ENCODE measurements at places on chromosomes 4 and X.

DNA sequence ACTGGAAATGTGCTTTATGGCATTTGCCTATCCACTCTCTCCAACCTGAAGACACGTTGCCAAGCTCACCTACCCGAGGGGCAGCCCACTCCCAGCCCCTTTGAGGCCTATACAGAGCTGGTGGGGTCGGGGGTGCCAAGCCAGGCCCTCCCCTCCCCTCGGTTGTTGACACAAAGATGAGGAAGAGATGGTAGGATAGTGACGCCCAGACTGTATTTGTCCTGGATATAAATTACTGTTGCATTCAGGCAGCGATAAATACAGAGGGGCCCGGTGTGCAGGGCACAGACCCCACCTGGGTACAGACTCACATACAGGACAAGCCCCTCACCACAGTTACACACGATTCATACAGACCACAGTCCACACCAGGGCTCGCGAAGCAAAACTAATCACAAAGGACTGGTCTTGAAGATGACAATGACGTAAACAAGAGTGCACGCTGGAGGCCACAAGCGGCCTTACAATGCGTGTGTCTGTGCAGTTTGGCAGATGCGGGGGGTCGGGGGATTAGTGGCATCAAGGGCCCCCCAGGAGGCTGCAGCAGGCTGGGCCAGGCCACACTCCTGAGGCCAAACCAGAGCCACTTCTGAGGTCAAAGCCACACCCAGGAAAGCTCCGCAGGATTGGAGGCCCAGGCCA lies 14.6 kb downstream of the DGKQ start:
- DNase-seq: no peak

- no peak for DNase-seq
These were observed 83.8 kb downstream of the GRID2 start for GRCh38 chr4:92387459-92388069.

DNA sequence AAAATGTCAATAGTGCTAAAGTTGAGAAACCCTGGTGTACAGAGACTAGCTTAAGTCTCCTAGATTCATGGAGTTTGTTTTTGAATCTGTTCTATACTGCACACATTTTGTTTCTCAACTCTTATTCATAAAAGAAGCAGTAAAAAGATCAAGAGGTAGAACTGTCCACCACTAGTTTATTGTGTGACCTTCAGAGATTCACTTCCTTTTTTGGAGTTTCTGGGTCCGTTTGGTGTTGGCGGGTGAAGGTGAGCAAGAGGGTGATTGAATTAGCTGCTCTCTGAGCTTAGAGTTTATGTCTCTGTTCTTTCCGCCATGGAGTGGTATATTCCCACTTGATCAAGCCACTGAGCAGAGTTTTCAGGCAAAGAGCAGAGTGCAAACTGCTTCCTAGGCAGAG lies 21.4 kb upstream of the PLAC1 start:
- DNase-seq: no peak

DNA sequence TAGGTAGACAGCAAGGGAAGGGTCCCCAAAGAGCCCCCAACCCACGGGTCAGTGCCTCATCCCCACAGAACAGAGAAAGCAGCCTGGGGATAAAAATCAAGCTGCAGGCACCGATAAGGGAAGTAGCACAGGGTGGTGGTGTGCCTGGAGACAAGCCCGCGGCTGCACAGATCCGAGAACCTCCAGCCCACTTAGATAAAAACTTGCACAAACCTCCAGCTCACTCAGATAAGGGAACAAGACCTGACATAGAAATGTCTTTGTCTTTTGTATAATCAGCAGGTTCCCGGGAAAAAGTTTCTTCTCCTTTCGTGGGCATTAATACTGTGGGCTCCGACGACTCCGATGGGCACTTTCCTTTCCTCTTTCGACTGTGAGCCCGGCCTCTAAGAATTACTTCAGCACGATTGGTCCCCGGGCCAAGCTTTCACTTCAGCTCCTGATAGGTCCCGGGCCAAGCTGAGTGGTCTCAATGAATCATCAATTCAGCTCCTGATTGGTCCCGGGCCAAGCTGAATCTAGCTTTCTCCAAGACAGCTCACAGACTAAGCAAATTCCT lies 32.4 kb downstream of the PRDX4 start:
- no peak for DNase-seq

GRCh38 chr4:153409924-153410501 lies 56.1 kb upstream of the TMEM131L start:
- DNase-seq: no peak

DNA sequence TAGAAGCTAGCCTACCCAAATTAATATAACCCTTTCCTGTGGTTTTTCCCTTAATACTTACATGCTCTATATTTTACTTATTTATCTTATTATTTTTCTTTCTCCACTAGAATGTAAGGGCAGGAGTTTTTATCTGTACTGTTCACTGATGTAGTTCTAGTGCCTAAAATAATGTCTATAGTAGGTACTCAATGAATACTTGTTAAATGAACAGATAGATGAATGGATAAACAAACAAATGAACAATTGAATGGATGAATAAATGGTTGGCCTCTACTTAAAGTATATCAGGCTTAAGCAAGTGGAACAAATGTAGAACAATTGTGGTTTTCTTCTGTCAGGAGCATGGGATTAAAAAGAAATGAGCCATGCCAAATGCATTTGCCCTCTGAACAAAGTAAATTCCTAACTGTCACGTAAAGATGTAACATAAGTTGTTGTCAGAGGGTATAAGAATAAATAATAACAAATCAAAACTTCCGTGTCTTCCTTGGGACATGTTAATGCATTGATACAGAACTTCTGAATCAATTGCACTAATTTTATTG lies 54.1 kb downstream of the SYTL5 start:
- DNase-seq: no peak

DNA sequence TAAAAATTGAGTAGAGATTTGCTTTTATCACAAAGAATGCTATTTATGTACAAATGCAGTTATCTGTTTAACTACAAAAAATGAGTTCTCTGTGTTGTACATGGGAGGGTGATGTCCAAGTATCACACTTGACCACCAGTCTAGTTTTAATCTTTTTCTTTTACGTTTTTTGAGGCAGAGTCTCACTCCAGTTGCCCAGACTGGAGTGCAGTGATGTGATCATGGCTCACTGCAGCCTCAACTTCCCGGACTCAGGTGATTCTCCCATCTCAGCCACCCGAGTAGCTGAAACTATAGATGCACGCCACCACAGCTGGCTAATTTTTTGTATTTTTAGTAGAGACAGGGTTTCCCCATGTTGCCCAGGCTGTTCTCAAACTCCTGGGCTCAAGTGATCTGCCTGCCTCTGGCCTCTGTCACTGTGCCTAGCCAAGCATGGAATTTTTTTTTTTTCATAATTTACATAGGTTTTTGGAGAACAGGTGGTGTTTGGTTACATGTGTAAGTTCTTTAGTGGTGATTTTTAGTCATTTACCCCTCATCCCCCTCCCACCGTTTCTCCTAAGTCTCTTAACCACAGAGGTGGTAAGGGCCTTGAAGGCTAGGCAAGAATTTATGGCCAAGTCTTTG lies 47.9 kb upstream of the RPA4 start:
- DNase-seq: peak; percentile 7

GRCh38 chrX:66751136-66751782 lies 112.4 kb upstream of the EDA2R start:
- DNase-seq: no peak

- no peak for DNase-seq
These were observed 291.8 kb downstream of the IDS start for GRCh38 chrX:149213264-149213663.

GRCh38 chr4:20480165-20480947 lies 219.9 kb upstream of the PACRGL start:
- DNase-seq: no peak

DNA sequence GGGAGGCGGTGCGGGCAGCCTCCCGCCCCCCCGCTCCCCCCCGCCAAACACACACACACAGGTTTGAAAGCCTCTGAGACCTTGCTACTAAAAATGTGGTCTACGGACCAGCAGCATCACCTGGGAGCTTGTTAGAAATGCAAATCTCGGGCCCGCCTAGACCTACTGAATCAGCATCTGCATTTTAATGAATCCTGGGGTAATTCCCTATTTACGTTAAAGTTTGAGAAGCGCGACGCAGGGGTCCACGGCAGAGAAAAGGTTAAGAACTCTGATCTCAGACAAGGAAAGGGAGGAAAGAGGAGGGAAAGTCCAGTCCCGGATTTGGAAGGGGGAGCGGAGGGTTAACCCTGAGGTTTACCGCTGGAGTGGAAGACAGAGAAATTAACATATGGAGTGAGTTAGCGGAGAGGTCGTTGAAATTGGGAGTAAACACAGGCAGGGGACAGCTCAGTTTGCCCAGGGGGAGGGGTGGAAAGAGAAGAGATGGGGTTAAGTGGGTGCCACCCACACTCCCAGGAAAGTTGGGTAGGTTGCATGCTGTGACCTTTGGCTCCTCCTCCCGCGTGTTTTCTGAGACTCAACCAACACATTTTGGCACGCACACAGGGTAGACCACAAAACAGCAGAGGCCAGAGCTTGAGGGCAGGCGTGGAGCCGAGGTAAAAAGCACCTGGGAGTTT lies 483.6 kb downstream of the BCOR start:
- DNase-seq: no peak

- no peak for DNase-seq
These were observed 83.7 kb upstream of the ADRA2C start for GRCh38 chr4:3682236-3683076.

- DNase-seq: no peak
These were observed 24.7 kb downstream of the RBMX2 start for GRCh38 chrX:130426531-130426930.

DNA sequence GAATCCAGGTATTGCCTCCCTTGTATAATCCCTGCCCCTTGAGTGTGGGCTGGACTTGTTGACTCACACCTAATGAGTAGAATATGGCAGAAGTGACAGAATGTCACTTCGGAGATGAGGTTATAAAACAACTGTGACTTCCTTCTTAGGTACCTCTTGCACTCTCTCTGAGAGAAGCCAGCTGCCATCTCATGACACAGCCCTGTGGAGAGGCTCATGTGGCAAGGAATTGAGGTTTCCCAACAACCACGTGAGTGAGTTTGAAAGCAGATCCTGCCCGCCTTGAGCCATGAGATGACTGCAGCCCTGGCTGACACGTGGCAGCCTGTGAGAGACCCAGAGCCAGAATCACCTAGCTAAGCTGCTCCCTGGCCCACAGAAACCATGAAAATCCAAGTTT lies 13.5 kb downstream of the ASB11 start:
- no peak for DNase-seq

GRCh38 chr4:144174401-144175067 lies 34.0 kb upstream of the GYPA start:
- no peak for DNase-seq

GRCh38 chr4:40656201-40656863 lies 26.7 kb upstream of the RBM47 start:
- DNase-seq: no peak

GRCh38 chr4:156598138-156598681 lies 373.4 kb downstream of the PDGFC start:
- DNase-seq: no peak

DNA sequence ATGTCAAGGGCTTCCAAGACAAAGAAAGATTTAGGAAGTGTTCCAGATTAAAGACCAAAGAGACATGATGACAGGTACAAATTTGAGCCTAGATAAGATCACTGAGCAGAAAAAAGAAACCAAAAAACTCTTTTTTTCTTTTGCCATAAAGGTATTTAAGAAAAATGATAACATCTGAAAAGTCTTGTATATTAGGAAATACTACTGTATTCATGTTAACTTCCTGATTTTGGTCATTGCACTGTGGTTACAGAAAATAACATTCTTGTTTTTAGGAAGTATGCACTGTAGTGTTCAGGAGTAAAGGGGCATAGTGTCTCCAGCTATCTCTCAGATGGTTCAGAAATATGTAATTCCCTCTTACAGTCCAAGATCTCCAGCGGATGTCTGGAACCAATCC lies 37.1 kb downstream of the RWDD4 start:
- no peak for DNase-seq

- DNase-seq: no peak
These were observed 136.6 kb downstream of the STAG2 start for GRCh38 chrX:124098089-124098488.

GRCh38 chr4:7195546-7196287 lies 3.4 kb downstream of the SORCS2 start:
- no peak for DNase-seq

- DNase-seq: no peak
These were observed 24.0 kb downstream of the CD99 start for GRCh38 chrX:2715066-2715600.

GRCh38 chr4:113179091-113179490 lies 129.6 kb downstream of the ANK2 start:
- no peak for DNase-seq

GRCh38 chrX:2526390-2526789 lies 25.6 kb upstream of the DHRSX start:
- no peak for DNase-seq

DNA sequence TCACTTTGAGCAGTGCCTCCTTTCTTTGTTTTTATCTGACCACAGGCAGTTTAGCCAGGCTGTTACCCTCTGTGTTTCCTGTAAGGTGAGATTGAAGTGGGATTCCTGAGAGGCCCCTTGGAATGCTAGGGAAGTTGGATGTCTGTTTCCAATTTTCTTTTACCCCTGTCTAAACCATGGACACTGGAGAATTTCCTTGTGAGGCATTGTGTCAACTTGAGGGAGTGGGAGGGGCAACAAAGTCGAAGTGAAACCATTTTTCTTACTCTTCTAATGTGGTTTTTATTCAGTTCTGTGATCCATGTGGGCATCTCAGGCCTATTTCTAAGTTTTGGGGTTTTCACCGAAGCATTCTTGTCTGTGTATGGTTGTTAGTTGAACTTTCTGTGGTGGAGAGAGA lies 296.1 kb upstream of the UGT8 start:
- DNase-seq: no peak

- DNase-seq: no peak
These were observed 31.0 kb downstream of the ALPK1 start for GRCh38 chr4:112327965-112328733.

DNA sequence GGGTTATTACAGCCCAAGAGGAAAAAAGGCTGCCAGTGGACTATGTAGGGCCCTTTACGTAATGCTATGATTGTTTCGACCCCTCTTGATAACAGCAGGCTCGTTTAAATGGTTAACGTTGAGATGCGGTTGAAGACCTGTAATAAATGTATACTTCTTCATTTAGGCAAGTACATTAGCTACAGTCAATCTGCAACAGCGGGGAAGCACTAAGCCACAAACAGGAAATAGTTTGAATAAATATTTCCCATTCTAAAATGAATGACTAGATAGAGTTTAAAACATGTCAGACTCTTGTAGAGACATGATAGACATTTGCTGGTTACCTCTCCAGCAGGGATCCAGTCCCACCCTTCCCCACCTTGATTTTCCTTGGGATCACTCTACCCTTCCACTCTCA lies 38.1 kb upstream of the STIM2 start:
- peak; percentile 39 for DNase-seq

DNA sequence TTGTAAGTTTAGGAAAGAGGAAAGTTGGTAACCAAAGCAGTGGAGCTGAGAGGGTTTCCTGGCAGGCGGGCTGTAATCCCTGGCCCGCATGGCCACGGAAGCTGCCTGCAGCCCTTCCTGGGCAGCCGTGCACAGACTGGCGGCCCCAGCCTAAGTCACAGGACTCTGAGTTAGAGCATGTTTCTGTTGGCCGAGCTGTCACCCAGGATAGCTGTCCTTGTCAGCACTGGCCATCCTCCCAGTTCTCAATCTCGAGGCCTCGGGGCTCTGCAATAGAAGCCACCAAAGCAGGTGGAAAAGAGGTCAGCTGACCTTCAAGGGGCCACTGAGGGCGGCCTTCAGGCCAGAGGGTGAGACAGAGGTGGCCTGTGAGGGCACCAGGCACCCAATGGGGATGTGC lies 20.5 kb downstream of the PNMA6E start:
- DNase-seq: no peak

- DNase-seq: no peak
These were observed 52.1 kb downstream of the PWWP3B start for GRCh38 chrX:106220177-106220576.

- no peak for DNase-seq
These were observed 133.2 kb downstream of the TMEM164 start for GRCh38 chrX:110136136-110136535.

- peak; percentile 57 for DNase-seq
These were observed 41.5 kb downstream of the DTHD1 start for GRCh38 chr4:36322921-36323354.
